ENCODE measurements at places on chromosomes 6 and 20.

GRCh38 chr20:4439461-4439860, 282.2 kb upstream of the PRND start:
- DNase-seq: no peak

DNA sequence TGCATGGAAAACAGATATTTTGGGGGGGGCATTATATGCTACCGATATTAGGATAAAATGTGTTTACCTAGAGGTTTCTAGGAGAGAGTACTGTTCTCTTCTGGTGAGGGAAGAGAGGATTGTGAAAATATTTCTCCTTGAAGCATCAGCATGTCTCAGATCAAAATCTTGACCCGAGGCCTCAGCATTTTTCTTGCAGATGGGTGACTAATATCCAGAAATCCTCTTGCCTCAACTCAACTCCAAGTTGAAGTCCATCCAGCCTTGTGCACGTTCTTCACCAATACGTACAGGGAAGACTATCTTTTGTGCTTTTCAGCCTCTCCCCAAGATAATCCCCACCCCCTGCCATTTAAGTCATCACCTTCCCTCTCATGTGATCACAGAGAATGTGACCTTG, 59.5 kb downstream of the PRND start:
- DNase-seq: no peak

DNA sequence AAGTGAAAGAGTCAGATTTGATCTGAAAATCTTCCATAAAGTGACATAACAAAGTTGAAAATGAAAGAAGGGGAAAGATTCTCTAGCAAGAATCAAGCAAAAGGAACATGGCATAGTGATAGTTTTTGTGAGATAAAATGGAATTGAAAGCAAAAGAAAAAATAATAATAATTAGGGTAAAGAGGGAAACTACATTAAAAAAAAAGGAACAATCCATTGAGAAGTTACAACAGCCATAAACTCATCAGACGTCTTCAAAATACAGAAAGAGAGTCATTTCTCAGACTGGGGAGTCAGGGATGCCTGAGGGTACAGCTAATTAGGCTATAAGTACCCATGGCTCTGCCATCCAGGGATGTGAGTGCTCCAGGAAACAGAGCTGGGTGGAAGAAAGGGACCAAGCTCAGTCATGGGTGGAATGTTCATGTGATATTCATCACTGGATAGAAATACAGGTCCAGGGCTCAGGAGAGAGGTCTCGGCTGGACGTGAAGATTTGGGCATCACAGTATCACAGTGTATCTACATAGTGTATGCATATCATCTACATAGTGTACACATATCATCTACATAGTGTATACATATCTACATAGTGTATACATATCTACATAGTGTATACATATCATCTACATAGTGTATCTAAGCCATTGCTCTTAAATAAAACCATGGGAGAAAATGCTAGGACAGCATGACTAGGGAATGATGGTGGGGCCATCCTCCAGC, 29.4 kb downstream of the DUSP22 start:
- DNase-seq: no peak

GRCh38 chr20:36604952-36605398, 604 bp upstream of the RAB5IF start:
- no peak for DNase-seq

DNA sequence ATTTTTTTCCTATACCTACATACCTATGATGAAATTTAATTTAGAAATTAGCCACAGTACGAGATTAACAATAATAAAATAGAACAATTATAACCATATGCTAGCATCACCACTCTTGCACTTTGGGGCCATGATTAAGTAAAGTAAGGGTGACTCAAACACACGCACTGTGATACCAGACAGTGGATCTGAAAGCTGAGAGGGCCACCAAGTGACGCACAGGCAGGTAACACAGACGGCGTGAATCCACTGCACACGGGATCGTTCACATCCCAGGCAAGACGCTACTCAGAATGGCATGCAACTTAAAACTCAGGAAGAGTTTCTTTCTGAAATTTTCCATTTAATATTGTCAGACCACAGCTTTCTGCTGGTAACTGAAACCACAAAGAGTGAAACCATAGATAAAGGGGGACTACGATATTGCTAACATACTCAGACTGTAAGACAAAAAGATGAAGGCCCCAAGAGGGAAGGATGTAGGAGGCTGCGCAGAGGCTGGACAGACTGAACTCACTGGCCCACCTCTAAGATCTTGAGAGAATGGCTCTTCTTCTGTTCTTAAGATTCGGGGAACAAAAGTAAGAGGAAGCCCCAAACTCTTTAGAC, 17.9 kb downstream of the RRBP1 start:
- DNase-seq: no peak

DNA sequence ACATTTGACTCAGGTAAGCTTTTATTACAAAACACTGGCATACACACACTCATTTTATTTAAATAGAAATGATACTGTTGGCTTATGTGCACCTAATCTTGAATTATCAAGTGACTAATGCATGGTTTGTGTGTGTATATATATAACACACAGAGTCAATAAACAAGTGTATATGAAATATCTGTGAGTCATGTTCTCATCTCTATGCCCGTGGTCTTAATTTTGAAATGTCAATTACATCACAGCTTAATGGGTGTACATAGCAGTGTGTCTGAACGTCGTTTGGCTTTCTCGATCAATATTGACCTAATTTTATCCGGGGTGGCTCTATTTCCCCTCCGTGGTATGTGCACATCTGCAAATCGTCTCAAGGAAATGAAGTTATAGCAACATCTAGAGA, 104.0 kb upstream of the ZFP64 start:
- DNase-seq: no peak

GRCh38 chr20:31713312-31714273, 9.1 kb downstream of the BCL2L1 start:
- no peak for DNase-seq

- DNase-seq: no peak
Measured at GRCh38 chr6:16278048-16278724, 39.8 kb downstream of the GMPR start.

DNA sequence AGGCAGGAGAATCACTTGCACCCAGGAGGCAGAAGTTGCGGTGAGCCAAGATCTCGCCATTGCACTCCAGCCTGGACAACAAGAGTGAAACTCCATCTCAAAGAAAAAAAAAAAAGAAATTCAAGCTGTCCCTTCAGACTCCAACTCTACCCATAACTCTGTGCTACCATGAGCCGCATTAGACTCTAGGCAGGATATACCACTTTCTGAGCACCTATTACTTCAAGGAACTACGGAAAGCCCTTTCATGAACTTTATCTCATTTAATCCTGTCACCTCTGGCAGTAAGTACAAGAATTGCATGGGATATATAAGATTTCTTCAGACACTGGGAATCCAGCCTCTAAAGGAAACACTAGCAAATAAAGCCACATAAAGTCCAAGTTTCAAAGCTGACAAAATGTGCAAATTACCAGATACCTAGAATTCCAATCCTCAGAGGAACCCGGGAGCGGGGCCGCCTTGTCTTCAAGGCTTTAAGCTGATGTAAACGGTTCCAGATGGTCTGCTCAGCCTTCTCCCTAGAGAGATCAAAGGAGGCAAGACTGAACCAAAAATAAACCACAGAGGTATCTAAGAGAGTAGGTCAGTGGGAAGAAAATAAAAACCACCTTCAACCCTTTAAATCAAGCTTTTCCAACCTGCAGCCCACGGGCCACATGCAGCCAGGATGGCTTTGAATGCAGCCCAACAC, 9.4 kb downstream of the CDK5RAP1 start:
- DNase-seq: no peak

- no peak for DNase-seq
Measured at GRCh38 chr6:16179063-16179462, 50.2 kb downstream of the MYLIP start.

- DNase-seq: no peak
Measured at GRCh38 chr20:12970372-12970821, 38.4 kb upstream of the SPTLC3 start.
